CD4-positive, alpha-beta T cell (primary cell): ENCODE measurements at places on chromosomes 1 and 21.

DNA sequence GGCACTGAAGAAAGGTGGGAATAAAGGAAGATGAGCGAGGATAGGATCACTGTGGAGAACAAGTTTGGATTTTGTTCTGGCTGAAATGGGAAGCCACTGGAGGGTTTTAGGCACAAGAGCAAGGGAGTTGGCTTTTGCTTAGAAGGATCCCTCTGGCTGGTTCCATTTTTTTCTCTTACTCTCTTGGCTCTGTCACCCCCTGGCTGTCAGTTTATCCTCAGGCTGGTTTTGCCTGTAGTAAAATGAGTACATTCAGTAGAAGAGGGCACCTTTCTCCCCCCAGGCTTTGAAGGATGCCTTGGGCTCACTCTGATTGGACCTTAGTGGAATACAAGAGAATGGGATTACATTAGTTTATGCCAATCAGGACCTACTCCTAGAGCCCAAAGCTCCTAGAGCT, 17.1 kb downstream of the CACHD1 start:
- no peak for DNase-seq

DNA sequence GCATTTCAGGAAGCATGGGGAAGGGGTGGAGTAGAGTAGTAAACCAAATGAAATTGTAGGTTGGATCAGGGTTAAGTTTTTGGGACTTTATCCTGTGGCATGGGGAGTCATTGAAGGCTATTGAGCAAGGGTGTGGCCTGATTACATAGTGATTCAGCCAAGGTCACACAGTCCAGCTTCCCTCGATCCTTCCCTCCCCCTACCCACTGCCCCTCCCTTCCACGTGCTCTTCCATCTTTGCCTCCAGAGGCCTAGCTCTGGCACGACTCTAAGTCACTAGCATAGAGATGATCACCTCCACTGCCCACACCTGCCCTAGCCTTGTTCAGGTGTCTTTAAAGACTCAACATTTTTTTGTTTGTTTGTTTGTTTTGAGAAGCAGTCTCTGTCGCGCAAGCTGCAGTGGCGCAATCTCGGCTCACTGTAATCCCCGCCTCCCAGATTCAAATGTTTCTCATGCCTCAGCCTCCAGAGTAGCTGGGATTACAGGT, 37.2 kb upstream of the SLC9A1 start:
- DNase-seq, result no peak

GRCh38 chr1:228873709-228874108, 138.4 kb downstream of the RHOU start:
- no peak for DNase-seq

DNA sequence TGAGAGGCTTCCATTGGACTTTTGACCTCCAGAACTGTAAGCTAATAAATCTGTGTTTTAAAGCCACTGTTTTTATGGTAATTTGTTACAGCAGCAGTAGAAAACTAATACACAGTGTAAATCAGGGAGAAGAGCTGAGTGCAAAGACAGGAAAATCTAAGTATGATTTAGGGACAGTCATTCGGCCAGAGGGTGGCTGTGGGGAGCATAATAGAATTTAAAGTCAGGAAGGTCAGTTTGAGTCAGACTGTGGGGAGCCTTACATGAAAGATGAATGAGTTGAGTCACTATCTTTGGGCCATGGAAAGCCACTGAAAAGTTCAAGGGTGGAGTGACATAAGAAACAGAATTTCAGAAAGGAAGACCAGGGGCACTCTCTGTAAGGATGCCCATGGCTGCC, 52.4 kb upstream of the SSX2IP start:
- no peak for DNase-seq

DNA sequence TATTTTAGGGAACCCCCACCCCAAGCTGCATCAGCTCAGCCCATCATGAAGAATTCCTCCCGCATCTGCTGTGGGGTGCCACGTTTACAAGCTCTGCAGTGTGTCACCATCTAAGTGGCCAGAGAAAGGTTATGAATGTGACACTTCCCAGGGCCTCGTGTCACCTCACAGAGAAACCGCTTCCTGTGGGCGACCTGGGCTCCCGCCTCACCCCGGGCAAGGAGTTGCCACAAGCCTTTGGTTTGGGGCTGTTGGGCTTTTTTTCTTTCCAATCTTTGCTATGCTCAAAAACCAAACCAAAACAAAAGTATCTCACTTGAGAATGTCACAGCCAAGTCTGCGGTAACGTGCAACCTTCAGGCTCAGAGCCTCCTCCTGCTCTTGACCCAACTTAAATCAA, 82.1 kb upstream of the ARHGEF16 start:
- DNase-seq, result no peak

DNA sequence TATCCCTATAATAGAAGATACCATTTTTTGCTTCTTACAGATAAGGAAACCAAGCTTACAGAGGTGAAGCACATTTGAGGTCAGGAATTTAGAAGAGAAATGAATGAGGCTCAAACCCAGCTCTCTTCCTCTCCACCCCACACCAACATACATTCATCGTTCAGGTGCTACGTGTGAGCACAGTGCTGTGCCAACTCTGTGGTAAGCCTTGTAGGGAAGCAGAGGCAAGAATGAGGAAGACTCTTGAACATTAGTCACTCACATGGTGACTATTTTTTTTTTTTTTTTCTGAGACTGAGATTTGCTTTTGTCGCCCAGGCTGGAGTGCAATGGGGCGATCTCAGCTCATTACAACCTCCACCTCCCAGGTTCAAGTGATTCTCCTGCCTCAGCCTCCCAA, 314.0 kb downstream of the NTNG1 start:
- DNase-seq, result no peak

- no peak for DNase-seq
Measured at GRCh38 chr1:182229921-182230491, 161.6 kb downstream of the GLUL start.
